ENCODE measurements at places on chromosomes 7 and 10. TPM values are rescaled to one million over a fixed set of nuclear protein-coding genes. Genes with fewer than 3 reads are reported as not detected.

NKX2-3 gene
- total RNA-seq, result 0.07 TPM

NACAD gene
- total RNA-seq, result 0.19 TPM

MYL10 gene
- total RNA-seq, result not detected

CTBP2 gene
- total RNA-seq, result 112 TPM

GFRA1 gene
- 10.0 TPM for total RNA-seq

MYOF gene
- 183 TPM for total RNA-seq

AGMO gene
- 0.35 TPM for total RNA-seq

Measured in A549 treated with GW870086 at 1 μM for 4 hours (cell line).